Esophagus (tissue), 2 donors: ENCODE measurements at places on chromosomes 4 and X. TPM values are rescaled to one million over a fixed set of nuclear protein-coding genes. Genes with fewer than 3 reads are reported as not detected.

RAB9A gene
- polyA plus RNA-seq, result 24.7 TPM

SLC9B1 gene
- 0.18 TPM for polyA plus RNA-seq

HMX1 gene
- polyA plus RNA-seq, result not detected

SLIT2 gene
- polyA plus RNA-seq, result 1.2 TPM

SLC4A4 gene
- polyA plus RNA-seq, result 0.39 TPM

SPANXN4 gene
- not detected for polyA plus RNA-seq

PABPC4L gene
- 0.24 TPM for polyA plus RNA-seq

OFD1 gene
- polyA plus RNA-seq, result 47.6 TPM

HMGB3 gene
- polyA plus RNA-seq, result 14.9 TPM

FGF16 gene
- polyA plus RNA-seq, result not detected

MAD2L1 gene
- 16.5 TPM for polyA plus RNA-seq
